Osteoblast (primary cell): ENCODE measurements at places on chromosomes 12 and 14. TPM values are rescaled to one million over a fixed set of nuclear protein-coding genes. Genes with fewer than 3 reads are reported as not detected.

Gene ARMH4
- 10.9 and 14.1 TPM in 2 replicates for total RNA-seq

Gene UNC79
- total RNA-seq, result under 0.01 TPM in 2 replicates

Gene ACTN1
- total RNA-seq, result 444 and 447 TPM in 2 replicates

Gene CRIP1
- 5.0 and 8.7 TPM in 2 replicates for total RNA-seq

Gene MDM1
- 28.2 and 29.5 TPM in 2 replicates for total RNA-seq

Gene GPR135
- total RNA-seq, result 5.1 and 5.3 TPM in 2 replicates

Gene JAG2
- total RNA-seq, result 1.8 and 3.3 TPM in 2 replicates

Gene GPX2
- total RNA-seq, result not detected in 2 replicates

Gene ADCY6
- total RNA-seq, result 30.8 and 33.0 TPM in 2 replicates

Gene TEX52
- not detected in 2 replicates for total RNA-seq

Gene EIF2S3B
- 2.5 and 2.9 TPM in 2 replicates for total RNA-seq

Gene HSPB8
- 2.9 and 3.5 TPM in 2 replicates for total RNA-seq

Gene SSTR1
- total RNA-seq, result under 0.01 TPM in 2 replicates

Gene POMT2
- total RNA-seq, result 11.6 and 13.3 TPM in 2 replicates

Gene GZMH
- total RNA-seq, result not detected in 2 replicates

Gene KRT73
- not detected in 2 replicates for total RNA-seq

Gene PTCSC3
- not detected in 2 replicates for total RNA-seq

Gene RHOJ
- total RNA-seq, result 3.8 and 4.3 TPM in 2 replicates

Gene OVCH1
- total RNA-seq, result under 0.01 and 0.29 TPM in 2 replicates

Gene KRT7
- 20.9 and 27.9 TPM in 2 replicates for total RNA-seq

Gene LRRC10
- not detected in 2 replicates for total RNA-seq

Gene GPR84
- 0.36 TPM in 1 of 2 replicates, not detected in the other for total RNA-seq

Gene SOAT2
- not detected in 2 replicates for total RNA-seq

Gene PRH2
- 0.36 TPM in 1 of 2 replicates, not detected in the other for total RNA-seq

Gene TUBA1A
- total RNA-seq, result 478 and 491 TPM in 2 replicates

Gene PLEKHG3
- total RNA-seq, result 2.9 and 5.4 TPM in 2 replicates

Gene IGF1
- total RNA-seq, result 0.72 and 0.88 TPM in 2 replicates

Gene LBHD2
- not detected in 2 replicates for total RNA-seq

Gene CEP170B
- 17.1 and 21.0 TPM in 2 replicates for total RNA-seq

Gene FAM90A1
- not detected in 2 replicates for total RNA-seq

Gene ACRBP
- total RNA-seq, result under 0.01 and 0.36 TPM in 2 replicates

Gene PRB2
- total RNA-seq, result not detected in 2 replicates

Gene BDKRB2
- total RNA-seq, result 4.1 and 7.6 TPM in 2 replicates

Gene AP5M1
- total RNA-seq, result 23.5 and 25.0 TPM in 2 replicates

Gene MIA2
- total RNA-seq, result 25.0 and 25.3 TPM in 2 replicates

Gene RNFT2
- total RNA-seq, result 2.4 and 3.3 TPM in 2 replicates

Gene KRT74
- total RNA-seq, result not detected in 2 replicates

Gene ADAMTS20
- under 0.01 TPM in 1 of 2 replicates, not detected in the other for total RNA-seq

Gene SMIM41
- under 0.01 TPM in 1 of 2 replicates, not detected in the other for total RNA-seq

Gene GAS2L3
- 29.3 and 33.3 TPM in 2 replicates for total RNA-seq

Gene RFX4
- not detected in 2 replicates for total RNA-seq

Gene CD163
- total RNA-seq, result under 0.01 TPM in 2 replicates

Gene A2ML1
- under 0.01 TPM in 1 of 2 replicates, not detected in the other for total RNA-seq

Gene TMTC2
- 2.1 and 2.5 TPM in 2 replicates for total RNA-seq

Gene FAM222A
- total RNA-seq, result 0.29 and 0.36 TPM in 2 replicates

Gene ENDOU
- total RNA-seq, result not detected in 2 replicates

Gene LALBA
- not detected in 2 replicates for total RNA-seq

Gene CD69
- total RNA-seq, result not detected in 2 replicates

Gene BCL2L14
- not detected in 2 replicates for total RNA-seq

Gene RAD51AP1
- total RNA-seq, result 2.2 and 3.5 TPM in 2 replicates
